ENCODE measurements at places on chromosomes 3 and 15.

DNA sequence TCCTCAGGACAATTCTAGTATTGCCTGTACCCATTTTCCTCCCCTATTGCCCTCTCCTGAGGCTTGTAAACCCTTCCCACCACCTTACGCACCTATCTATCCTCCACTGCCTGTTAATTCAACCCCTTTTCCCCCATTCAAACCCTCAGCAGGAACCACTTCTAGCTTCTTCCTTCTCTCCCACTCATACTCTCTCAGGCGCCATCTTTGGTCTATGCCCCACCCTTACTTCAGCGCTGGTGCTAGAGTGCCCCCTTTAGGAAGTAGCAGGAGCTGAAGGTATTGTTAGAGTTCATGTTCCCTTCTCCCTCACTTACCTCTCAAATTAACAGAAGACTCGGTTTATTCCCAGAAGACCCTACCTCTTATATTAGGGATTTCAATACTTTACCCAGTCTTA is 121.8 kb upstream of the NLGN1 start:
- no peak for DNase-seq

DNA sequence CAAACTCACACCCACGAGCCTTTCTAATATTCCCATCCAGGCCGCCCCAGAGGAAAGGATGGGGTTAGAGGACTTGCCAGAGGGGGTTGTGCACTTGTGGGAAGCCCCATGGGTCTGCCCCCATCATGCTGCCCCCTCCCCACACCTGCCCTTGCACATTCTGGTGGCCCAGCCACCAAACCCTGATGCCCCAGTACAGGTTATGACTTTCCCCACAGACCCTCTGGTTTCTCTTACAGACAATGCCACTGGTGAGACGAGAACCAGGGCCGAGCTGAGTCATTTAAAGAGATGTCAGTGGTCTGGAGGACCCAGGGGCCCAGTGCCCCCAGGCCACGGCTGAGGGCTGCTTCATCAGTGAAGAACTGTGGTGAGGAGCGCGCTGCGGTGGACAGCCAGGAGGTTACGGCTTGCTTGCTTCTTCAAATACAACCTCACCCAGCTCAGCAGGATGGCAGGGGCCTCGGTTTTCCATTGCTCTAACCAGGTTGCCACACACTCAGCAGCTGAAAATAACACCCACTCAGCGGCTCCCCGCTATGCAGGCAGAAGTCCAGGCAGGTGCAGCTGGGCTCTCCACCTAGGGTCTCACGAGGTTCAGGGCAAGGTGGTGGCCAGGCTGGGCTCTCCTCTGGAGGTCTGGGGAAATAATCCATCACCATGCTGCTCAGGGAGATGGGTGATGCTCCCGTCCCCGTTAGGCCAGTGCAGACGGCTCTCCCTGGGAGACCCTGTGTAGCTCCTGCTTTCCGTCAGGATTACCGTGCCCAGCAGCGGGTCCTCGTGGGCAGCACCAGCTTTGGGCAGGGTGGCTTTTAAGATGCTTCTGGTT is 13.8 kb upstream of the SNRPA1 start:
- DNase-seq, result no peak

GRCh38 chr3:95148107-95148506 is 1085.2 kb downstream of the NSUN3 start:
- DNase-seq, result no peak

DNA sequence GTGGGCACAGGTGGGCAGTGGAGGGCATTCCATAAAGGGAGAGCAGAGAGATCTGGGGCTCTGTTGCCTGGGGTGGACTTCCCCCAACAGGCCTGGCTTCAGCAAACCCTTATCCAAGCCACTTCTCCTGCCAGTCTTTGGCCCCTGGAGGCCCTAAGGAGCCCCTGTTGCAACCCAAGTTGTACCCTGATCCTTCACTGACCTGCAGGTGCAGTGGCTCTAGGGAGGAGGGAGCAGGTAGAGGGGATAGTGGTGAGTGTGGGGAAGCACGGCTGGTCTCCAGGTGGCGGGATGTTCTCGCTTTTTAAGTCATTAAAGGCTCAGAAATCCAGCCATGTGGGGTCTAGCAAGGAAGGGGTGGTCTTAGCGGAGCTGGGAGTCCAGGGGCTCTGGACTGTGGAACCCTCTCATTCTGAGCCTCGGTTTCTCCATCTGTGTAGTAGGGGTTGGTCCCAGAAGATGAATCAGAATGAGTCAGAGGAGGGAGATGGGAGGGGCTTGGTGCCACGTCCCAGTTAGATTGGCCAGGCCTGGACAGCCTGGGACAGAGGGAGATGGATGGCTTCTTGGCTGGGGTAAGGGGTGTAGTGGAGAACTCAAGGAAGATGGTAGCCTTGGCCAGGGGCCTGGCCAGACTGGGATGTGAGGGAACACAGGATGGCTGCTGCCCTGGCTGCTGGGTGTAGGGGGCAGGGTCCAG is 2.6 kb downstream of the ZBTB47 start:
- DNase-seq, result no peak

- DNase-seq, result no peak
These were observed 1.7 kb upstream of the PHGR1 start for GRCh38 chr15:40349163-40349562.

DNA sequence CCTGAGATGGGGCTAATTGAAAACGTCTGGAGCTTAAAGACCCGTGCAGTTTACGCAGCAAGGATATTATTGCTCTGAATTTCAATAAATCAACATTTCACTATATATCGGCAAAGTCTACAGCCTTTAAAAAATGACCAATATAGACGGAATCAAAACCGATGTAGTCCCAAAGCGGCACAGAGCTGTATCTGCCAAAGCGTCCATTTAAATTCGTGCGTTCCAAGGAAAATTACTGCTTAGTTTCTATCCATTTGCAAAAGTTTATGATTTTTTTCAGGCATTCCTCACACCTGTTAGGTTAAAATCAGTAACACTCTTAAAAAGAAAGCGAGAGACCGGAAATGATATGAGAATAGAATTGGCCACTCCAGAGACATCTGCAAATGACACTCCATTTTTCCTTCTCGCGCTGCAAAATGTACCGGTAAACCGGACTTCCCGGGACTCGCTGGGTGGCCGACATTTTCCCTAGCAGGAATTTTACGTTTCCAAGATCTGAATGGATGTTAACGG is 777 bp upstream of the EIF4A2 start:
- DNase-seq, result no peak

DNA sequence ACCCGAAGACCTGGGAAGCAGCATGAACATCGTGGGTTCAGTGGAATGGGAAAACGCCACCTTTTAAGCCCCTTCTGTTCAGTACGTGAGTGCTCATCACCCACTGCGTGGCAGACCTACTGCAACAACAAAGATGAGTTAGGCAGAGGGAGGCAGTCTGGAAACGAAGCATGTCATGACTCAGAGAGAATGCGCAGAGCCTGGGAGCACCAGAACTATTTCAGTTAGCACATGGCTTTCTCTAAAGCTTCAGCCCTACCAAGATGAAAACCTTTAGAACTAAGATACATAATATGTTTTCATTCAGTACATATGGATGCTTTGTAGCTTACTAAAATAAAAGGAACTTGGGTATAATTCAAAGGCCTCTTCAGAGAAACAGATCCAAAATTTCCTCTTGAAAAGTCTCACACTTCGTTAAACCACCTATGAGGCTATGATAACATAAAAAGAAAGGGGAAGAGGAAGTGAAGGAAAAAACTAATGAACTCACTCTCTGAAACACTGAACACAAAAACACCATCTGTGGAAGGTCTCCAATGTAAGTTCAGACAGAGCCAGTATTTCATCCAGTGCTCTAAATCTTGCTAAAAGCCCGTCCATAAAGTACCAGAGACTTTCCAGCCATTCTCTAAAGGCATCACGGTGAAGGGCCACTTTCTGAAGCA is 140.1 kb downstream of the OCA2 start:
- no peak for DNase-seq

DNA sequence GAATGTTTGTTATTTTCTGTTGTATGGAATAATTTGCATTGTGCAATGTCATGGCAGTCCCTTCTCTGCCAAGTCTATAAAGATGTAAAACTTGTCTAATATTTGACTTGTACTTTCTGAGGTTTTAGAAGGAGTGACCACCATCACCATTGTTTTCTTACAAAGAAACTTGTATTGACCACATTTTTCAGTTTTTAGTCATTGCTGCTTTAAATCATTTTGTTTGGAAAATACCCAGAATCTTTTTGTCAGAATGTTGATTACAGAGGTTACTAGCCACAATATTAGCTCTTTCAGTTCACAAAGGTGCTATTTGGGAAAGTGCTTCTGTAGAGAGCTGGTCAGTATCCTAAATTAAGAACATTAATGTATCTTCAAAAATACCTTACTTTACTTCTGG is 532.4 kb upstream of the GBE1 start:
- DNase-seq, result no peak

DNA sequence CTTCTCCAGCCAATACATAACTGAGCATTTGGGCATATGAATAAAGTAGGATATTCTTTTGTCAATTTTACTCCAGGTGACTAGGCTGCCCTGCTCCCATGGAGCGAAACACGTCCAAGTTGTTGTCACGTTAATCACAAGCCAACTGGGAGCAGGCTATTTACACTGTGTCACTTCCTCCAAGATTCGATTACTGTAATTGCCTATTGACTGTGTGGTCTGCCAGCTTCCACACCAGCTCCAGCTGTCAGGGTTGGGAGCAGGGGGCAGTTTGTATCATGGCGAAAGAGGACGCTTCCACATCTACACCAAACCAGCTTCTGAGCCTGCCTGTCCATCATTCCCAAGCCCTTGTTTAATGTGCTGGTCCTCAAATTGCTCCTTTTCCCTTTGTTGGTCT is 89.2 kb upstream of the RORA start:
- DNase-seq, result no peak

Data from activated naive CD4-positive, alpha-beta T cell (primary cell).